ENCODE measurements at places on chromosomes 2 and 18. TPM values are rescaled to one million over a fixed set of nuclear protein-coding genes. Genes with fewer than 3 reads are reported as not detected.

GRCh38 chr2:108058576-108059137, 72.3 kb downstream of the SLC5A7 start:
- no peak for DNase-seq

GRCh38 chr2:74886811-74887210, 52.9 kb downstream of the HK2 start:
- DNase-seq, result no peak

GPBAR1 gene
- 0.06 TPM for total RNA-seq

MROH2A gene
- total RNA-seq, result not detected

DNA sequence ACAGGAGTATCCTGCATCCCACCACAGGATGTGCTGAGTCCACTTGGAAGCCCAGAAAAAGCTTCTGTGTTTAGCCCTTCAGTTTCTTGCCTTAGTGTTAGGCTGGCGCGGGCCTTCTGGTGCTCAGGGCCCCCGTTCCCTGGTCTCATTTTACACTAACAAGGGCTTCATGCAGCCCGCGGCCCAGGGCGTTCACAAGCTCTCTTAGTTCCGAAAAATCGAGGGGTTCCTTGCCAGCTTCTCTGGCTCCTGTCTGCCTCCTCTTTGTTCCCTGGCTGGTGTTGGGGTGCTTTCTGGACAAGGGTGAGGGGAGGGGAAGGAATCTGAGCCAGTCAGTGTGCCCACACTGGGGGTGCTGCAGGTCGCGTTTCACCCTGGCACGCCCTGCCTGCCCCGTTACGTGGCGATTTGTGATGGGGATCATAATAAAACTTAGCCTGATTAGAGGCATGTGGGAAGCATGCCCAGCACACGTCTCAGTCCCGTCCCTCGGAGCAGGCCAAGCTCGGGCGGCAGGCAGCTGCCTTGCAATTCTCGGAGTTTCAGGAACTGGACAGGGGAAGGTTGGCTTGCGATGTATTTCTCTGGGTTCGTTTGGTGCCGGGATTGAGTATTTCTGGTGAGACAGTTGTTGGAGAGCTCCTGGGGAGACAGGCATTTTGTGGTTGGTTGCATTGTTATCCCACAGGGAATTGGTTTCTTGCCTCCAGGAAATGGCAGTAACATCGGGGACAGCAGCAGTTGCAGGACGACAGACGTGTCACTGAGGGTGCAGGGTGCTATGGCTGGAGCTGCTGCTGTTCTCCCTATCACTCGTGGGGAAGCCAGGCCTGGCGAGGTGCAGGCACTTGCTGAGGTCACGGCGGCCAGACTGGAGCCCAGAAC, 22.9 kb downstream of the SH3BP4 start:
- DNase-seq, result peak; percentile 70

- no peak for DNase-seq
These were observed 241.1 kb downstream of the SMAD2 start for GRCh38 chr18:47689371-47689770.

RNF138 gene
- total RNA-seq, result 26.2 TPM

FBXO41 gene
- 4.0 TPM for total RNA-seq

DNA sequence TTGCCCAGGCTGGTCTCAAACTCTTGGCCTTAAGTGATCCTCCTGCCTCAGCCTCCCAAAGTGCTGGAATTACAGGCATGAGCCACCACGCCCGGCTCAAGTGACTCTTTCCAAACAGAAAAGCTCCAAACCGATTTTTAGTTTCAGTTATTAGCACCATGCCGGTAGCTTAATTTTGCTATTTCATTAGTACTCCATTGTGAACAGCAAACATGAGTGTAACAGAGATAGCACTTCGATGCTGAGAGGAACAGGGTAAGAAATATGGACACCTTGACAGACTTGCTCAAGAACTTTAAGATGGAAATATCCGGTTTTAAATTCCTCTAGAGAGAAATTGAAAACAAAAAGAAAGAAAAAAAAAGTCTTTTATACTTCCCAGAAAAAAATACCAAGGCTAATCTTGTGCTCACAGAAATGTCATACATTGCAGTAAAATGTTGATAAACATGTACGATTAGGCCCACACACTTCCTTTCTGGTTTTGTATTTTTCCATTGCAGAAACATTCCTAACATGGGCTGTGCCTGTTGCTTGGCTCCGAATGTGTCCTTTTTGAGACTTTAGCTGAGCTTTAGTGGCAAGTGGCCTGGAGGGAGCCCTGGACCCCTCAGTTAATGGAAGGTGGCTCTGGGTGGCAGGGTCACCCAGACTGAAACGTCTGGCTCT, 18.3 kb downstream of the FHL2 start:
- no peak for DNase-seq

DNA sequence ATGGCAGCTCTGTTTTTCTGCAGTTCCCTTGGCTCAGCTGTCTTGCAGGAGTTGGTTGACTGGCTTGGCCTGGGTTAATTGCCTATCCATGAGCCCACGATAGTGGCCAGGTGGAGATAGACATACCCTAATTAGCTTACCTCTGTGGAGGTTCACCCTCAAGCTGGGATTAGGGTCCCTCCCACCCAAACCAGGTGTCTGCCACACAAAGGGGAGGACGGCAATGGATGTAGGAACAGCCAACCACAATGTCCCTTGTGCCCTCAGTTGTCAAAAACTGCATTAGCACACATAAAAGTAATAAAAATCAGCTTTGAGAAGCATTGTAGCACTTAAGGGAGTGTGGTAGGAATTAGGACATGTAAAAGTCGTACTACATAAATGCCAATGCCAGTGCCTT, 4.2 kb downstream of the CYP27A1 start:
- DNase-seq, result no peak

GRCh38 chr2:85222792-85223191, 89.6 kb downstream of the TCF7L1 start:
- DNase-seq, result no peak

- DNase-seq, result peak; percentile 19
These were observed at the start of gene QPCT for GRCh38 chr2:37344453-37345361. Gene QPCT, plus strand, starts transcription at chr2:37344630. Its CDS starts 102 bp downstream, at chr2:37344732.

GRCh38 chr2:174603280-174603679, 5.7 kb upstream of the WIPF1 start:
- DNase-seq, result peak; percentile 86

CFAP221 gene
- not detected for total RNA-seq

GRCh38 chr18:44411262-44411905, 269.3 kb upstream of the SETBP1 start:
- peak; percentile 8 for DNase-seq

DNA sequence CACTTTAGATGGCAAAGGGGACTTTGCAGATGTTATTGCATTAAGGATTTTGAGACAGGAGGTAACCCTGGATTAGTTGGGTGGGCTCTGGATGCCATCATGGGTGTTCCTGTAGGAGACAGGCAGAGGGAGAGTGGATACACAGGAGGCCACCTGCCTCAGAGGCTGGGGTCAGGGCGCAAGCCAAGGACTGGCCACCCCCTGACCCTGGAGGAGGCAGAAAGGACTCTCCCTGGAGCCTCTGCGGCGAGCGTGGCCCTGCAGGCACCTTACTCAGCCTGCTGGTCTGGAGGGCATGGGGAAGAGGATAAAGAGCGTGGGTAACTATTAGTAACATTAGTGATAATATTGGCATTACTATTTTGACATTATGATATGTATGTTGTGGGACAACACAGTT, 21.6 kb upstream of the OTOS start:
- DNase-seq, result no peak

GRCh38 chr18:55251254-55251971, 292.2 kb upstream of the CCDC68 start:
- DNase-seq, result no peak

DNA sequence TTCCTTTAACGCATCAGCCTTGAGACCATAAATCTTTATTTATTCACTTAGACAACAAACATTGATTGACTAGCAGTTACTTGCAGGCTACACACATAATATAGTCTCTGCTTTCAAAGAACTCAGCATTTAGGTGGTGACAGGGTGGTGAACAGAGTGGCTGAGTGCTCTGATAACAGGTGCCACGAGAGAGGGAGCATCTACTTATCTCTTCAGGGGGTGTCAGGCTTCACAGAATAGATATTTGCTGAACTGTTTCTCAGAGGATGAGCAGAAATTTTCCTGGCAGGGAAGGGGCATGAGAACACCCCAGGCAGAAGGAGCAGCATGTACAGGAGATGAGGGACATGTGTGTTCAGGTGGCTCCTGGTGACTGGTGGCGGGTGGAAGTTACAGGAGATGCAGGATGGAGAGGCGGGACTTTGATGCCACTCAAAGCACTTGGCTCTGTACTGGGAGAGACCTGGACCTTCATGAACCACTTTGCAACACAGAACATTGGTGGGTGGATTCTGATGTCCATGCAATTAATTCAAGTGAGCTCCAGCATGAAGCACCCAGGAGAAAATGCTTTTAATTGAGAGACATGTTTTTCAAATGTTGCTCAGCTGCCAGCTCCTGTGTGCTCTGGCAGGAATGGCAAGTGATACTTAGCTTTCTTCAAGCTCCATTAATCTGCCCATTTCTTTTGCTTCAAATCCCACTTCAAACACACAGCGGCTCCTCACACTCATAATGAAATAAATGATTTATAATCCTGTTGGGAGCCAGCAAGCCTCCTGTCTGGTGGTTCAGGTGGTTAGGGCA, 248.9 kb downstream of the MYCN start:
- no peak for DNase-seq

ERBB4 gene
- total RNA-seq, result not detected

MPV17 gene
- 113 TPM for total RNA-seq

GRCh38 chr2:176038694-176039093, 36.6 kb upstream of the LNPK start:
- no peak for DNase-seq

- DNase-seq, result no peak
These were observed 36.6 kb downstream of the ZDBF2 start for GRCh38 chr2:206311026-206311425.

- DNase-seq, result peak; percentile 89
These were observed 54.5 kb upstream of the SPAG16 start for GRCh38 chr2:213229814-213230213.

GRCh38 chr2:29990129-29990528, 68.7 kb upstream of the ALK start:
- DNase-seq, result no peak

DNA sequence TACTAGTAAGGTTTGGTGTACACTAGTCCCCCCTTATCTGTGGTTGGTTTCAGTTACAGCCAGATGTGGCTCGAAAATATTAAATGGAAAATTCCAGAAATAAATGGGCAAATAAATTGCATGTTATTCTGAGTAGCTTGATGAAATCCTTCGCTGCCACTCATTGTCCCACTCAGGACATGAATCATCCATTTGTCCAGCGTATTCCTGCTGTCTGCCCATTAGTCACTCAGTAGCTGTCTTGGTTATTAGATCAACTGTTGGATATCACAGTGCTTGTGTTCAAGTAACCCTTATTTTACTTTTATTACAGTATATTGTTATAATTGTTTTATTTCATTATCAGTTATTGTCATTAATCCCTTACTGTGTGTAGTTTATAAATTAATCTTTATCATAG, 21.7 kb downstream of the ZDBF2 start:
- DNase-seq, result peak; percentile 87

STRN gene
- 16.9 TPM for total RNA-seq

GRCh38 chr2:215791481-215791937, 221.8 kb downstream of the MREG start:
- no peak for DNase-seq

CKAP2L gene
- 33.2 TPM for total RNA-seq

STEAP3 gene
- 42.4 TPM for total RNA-seq

DNA sequence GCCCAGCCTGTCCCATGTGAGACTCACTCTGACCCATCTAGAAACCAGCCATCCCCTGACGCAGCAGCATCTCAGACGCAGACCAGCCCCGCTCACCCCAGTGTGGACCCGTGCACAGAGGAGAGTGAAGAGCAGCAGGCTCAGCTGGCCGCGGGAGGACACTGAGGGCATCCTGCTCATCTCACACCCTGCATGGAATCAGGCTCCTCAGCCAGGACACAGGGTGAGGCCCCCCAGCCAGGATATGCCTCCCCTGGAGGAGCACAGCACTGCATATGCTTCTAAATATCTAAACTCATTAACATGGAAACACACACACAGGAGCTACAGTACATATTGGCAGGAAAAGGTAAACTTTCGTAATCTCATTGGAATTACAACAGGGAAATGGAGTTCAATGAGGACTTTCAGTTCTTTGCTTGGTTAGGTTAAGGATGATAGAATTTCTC, 34.4 kb downstream of the NEMP2 start:
- DNase-seq, result no peak

DNA sequence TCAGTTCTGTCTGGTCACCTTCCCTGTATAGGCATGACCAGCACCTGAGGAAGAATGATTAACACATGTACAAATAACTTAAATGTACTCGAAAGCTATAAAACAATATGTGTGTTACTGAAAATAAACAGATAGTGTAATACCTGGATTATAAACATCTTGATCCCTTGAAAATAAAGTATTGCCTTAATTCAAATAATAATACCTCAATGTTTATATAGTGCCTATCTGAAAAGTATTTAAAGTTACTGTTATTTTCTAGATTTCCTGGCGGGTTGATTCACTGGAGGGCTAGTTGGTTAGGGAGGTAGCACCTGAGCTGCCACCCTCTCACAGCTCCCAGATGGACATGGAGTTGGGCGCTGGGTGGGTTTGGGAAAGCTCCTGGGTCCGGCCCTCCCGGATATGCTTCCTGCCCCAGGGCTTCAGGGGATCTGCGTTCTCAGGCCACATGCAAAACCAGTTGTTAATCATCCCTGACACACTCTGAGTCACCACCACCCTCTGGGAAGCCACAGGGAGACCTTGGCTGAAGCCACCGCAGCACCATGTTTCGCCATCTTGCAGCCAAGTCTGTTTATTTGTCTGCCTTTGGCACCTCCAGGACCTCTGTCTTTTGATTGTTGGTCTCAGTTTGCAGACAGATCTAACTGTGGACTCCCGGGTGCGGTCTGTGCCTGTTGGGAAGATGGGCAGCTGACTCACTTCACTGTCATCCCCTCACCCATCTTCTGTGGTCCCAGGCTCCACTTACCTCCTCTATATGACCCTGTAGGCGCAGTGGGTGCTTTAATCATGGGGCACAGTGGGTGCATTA, 35.3 kb downstream of the RAB31 start:
- peak; percentile 98 for DNase-seq

DNA sequence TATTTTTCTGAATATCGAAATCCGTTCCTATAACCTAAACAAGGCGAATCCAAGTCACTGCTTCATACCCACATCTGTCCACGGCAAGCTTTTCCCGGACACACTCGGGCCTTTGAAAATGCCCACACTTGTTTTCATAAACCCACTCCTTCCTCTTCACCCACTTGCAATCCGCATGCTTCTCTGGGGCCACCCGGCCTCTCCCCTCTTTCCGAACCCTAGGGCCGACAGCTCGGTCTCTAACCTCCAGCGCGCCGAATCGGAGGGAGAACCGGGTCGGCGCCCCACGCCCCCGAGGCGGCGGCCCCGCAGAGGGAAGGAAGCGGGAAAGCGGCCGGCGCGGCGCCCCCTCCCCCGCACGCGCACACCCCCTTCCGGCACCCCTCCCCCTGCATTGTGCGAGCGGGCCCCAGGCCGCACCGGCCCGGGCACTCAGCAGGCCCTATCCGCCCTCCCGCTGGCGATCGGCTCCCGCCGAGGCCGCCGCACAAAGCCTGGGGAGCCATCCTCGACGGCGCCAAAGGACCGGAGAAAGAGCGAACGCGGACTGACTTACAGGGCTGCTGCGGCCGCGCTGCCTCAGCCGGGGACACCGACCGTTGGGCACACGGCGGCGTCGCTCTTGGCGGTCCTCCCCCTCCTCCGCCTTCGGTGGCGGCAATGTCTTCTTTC, 467 bp downstream of the PUM2 start:
- peak; percentile 33 for DNase-seq

GRCh38 chr2:241198381-241199279, 10.2 kb downstream of the ANO7 start:
- DNase-seq, result no peak

All from LHCN-M2 (cell line).